ENCODE measurements at places on chromosomes 5 and 9.
A peak's percentile ranks its signal among the peaks of the same experiment; 100 is the strongest.

DNA sequence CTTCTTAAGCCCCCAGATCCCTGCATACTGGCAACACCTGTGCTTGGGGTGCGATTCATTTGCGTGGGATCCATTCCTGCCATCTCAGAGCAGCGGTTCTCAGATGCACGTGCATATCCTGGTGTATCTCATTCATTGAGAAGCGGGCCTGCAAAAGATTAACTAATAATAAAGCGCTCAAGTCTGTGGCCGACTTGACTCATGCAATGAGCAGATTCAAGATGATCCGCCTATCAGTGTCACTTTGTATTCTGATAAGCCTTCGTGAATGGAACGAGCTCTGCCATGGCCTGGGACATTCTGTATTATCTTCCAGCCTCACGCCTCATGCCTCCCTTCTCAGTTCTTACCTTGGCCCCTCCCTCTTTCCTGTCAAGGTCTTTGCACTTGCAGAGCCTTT, 22.3 kb downstream of the C1QTNF2 start:
- DNase-seq: no peak

DNA sequence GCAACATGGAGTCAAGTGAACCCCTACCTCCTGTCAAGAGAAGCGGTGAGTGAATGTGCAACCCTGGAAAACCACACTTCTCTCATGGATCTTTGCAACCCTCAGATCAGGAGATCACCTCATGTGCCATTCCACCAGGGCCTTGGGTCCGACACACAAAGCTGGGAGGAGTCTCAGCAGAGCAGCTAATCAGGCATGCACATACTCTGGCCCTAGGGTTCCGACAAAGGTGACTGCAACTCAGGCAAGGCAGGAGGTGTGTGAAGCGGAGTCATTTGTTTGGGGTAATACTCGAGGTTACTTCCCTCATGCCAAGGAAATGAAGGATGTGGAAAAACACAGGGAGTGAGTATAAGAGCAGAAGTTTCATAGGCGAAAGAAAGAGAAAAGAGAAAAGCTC, 96.1 kb downstream of the GABRG2 start:
- no peak for DNase-seq

- DNase-seq: no peak
Measured at GRCh38 chr5:58077966-58078365, 381.9 kb downstream of the PLK2 start.

GRCh38 chr9:36151316-36152210, 15.0 kb downstream of the GLIPR2 start:
- DNase-seq: peak; percentile 54

- no peak for DNase-seq
Measured at GRCh38 chr5:78008356-78008967, 232.3 kb upstream of the TBCA start.

GRCh38 chr9:89617978-89618377, 13.2 kb downstream of the GADD45G start:
- no peak for DNase-seq

DNA sequence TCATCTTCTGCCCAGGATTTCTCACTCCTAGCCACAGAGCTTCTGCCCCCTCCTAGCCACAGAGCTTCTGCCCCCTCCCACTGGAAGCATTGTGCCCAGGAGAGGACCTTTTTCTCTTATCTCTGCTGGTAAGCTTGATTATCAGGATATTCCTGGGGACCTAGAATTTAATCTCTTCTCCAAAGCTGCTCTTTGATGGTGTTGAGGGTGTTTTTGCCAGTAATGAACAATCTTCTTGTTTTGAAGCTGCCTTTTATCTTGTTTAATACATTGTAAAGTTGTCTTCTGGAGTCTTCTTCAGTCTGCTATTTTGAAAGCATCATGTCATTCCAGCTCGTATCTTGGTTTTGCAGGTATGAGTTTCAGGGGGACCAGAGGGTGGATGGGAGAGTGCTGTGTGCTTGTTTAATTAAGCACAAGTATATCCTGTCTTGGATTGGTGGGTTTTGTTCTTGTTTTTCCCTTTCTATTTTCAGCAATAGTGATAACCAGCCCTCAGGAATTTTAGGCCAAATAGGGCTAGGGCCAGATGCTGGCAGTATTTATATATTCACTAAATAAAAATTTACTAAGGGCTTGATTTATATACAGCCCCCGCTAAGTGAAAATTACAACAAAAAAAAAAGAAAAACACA, 214.0 kb upstream of the DMRT1 start:
- no peak for DNase-seq
